NCI-H446 (cell line): ENCODE measurements at places on chromosomes 13 and 19.
A peak's percentile ranks its signal among the peaks of the same experiment; 100 is the strongest.

DNA sequence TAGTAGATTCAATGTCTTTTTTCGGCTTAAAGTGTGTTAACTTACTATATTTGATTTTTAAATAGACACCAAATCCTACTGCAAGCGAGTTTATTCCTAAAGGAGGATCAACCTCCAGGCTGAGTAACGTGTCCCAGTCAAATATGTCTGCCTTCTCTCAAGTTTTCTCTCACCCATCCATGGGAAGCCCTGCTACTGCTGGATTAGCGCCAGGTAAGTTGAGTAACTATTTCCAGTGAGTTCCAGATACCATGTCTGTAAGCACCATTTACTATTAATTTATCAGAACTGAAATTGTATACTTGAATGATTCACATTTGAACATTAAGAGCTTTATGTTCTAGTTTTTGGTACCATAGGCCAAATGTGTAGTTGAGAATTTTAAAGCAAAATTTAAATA is 81.8 kb downstream of the PAN3 start:
- DNase-seq = no peak

- DNase-seq = no peak
Observed at GRCh38 chr13:73482556-73482955, 423.8 kb downstream of the KLF5 start.

DNA sequence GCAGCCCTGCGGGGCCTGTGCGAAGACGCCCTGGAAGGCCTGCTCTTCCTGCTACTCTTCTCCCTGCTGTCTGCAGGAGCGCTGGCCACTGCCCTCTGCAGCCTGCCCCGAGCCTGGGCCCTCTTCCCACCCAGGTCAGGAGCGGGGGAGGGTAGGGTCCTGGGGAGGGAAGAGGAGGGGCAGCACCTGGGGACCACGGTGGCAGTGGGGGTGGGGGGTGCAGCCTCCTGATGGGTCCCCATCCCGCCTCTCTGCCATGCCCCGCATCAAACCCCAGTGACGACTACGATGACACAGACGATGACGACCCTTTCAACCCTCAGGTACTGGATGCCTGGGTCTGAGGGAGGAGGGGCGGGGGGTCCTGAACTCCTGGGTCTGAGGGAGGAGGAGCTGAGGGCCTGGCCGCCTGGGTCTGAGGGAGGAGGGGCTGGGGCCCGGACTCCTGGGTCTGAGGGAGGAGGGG is 13.4 kb upstream of the LENG8 start:
- no peak for DNase-seq

DNA sequence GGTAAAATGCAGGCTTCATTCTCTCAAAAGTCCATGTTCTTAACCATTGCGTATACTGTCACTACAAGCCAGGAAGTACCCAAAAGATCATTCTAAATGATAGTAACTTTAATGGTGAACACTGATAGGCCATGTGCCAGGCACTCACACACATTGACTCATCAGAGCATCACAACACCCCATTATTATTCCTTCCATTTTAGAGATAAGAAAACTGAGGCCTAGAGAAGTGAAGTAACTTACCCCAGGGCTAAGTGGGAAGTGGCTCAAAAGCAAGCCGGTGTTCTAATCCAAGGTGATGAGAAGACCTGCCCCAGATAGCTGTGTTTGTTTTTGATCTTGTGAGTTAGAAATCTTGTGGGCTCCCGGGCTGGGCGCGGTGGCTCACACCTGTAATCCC is 1.4 kb upstream of the PHLDB3 start:
- DNase-seq = no peak

DNA sequence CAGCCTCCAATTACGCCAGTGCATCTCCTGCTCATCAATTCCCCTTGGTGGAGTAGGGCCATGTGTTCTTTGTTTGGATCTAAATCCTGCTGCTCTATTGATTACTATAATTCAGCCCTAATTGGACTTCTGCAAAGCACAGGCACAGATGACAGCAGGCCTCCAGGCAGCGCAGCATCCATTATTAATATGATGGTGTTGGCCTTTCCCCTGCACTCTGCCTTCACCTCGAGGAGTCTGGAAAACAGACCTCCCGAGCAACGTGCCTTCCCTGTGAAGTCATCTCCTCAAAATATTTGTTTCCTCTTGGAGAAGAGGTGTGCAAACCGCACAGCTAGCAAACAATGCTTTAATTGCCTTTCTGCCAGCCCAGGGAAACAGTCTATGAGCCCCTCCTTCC is 92.5 kb downstream of the UQCRFS1 start:
- DNase-seq = no peak

GRCh38 chr13:105678072-105678471 is 857.4 kb downstream of the EFNB2 start:
- DNase-seq = no peak

- no peak for DNase-seq
Observed at GRCh38 chr13:99027260-99027659, 49.4 kb upstream of the DOCK9 start.

- DNase-seq = no peak
Observed at GRCh38 chr13:25462301-25463125, 90.7 kb downstream of the ATP8A2 start.

GRCh38 chr13:20342311-20342710 is 110.2 kb upstream of the GJB6 start:
- no peak for DNase-seq

GRCh38 chr19:13794398-13794756 is 866 bp upstream of the ZSWIM4 start:
- DNase-seq = peak; percentile 18

DNA sequence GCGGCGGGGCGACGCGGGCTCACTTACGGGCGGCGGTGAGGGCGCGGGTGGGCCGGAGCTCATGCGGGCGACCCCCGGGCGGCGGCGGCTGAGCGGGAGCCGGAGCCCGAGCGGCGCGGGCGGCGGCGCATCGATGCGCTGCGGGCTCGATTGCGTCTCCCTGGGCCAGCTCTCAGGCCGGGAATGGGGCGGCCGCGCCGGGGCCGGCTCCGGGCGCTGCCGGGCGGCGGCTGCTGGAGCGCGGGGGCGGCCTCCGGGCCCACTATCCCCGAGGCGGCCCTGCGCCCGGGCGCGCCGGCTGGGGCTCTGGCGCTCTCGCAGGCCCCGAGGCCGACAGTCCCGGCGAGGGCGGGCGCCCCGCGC is 1.4 kb upstream of the TSHZ3 start:
- DNase-seq = no peak

GRCh38 chr13:60411983-60412382 is 15.0 kb downstream of the TDRD3 start:
- DNase-seq = no peak

DNA sequence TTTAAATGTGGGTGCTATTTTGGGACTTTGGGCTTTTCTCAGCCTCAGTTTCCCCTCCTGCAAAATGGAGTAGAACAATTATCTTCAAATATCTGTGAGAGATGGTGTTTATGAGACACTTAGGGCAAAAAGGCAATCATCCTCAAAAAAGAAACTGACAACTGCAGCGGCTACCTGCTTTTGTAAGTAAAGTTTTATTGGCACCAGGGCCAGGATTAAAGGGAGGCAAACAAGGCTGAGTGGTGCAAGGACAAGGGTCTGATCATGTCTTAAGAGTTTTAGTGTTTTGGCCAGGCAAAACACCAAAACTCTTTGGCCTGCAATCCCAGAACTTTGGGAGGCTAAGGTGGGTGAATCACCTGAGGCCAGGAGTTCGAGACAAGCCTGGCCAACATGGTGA is 1.3 kb upstream of the MAST3 start:
- DNase-seq = no peak

GRCh38 chr19:55913643-55914268 is 18.4 kb downstream of the NLRP13 start:
- DNase-seq = no peak

DNA sequence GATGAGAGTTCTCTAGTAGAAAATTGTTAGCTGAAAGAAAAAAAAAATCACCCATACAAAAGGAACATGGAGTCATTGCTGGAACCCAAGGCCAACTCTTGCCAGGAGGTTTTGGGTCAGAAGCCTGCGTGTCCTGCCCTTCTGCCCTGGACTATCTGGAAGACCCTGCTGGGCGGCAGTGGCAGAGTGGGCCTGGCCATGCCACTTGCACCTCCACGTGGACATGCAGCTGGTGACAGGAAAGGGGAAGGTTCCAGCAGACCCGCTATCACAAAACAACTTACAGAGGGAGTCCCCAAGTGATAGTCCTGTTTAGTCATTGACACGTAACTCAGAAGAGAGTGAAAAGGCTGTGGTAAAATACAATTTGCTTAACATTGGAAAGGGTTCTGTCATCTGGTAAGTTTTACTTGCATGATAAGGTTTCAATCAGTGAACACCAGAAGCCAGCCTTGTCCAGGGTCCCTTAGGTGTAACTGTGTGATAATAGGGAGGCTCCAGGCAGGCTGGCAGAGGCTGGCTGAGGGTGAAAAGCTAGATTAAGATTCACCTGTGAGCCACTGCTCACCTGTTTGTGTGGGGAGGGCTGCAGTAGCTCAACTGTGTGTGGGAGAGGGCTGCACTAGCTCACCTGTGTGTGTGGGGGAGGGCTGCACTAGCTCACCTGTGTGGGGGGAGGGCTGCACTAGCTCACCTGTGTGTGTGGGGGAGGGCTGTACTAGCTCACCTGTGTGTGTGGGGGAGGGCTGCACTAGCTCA is 47.8 kb downstream of the COL4A2 start:
- no peak for DNase-seq

DNA sequence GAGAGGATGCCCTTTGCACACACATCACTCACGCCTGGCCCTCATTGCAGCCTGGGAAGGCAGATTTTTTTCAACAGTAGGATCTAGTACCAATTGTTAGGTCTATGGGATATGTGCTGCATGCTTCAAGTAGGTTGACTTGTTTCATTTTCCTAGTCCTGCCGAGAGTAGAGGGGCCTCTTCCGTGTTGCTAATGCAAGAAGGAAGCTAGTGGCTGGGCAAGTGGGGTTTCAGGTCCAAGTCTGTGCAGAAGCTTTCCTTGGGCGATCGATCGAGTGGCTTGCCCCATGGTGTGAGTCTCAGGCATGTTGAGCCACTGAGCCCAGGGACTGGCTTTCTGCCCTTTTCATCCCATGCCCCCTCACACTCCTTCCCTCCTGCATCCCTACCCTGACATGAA is 13.7 kb downstream of the ILF3 start:
- no peak for DNase-seq

- no peak for DNase-seq
Observed at GRCh38 chr19:17450264-17451075, 2.0 kb upstream of the TMEM221 start.

DNA sequence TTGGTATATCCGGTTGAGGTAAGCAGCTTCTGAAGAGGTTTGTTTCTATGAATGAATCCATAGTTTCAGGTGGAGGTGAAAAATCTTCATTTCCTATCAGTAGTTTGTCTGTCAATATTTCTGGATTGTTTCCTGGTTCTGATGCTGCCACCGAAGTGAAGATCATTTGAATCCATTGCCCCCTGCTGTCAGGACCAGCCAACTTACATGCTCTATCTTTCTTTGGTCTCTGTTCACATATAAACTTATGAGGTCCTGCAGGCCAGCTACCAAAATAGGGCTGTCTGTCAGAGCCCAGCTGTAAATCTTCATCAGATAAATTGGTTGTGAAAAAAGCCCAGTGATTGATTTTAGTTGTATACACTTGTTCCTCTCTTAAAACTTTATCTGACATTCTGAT is 15.2 kb upstream of the N4BP2L1 start:
- DNase-seq = no peak

GRCh38 chr13:25178070-25178469 is 6.0 kb upstream of the AMER2 start:
- DNase-seq = no peak

DNA sequence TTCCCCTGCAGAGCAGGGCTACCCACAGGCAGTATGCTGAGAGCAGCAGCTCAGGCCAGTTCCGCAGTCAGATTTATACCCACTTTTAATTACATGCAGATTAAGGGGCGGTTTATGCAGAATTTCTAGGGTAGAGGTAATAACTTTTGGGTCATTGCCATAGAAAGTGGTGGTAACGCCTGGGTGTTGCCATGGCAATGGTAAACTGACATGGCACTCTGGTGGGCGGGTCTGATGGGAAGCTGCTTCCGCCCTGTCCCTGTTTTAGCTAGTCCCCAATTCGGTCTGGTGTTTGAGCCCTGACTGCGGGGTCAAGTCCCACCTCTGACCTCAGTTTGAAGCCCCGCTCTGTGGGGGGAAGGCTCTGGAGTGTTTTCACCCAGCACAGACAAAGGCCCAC is 141.1 kb upstream of the VSTM2B start:
- DNase-seq = no peak

DNA sequence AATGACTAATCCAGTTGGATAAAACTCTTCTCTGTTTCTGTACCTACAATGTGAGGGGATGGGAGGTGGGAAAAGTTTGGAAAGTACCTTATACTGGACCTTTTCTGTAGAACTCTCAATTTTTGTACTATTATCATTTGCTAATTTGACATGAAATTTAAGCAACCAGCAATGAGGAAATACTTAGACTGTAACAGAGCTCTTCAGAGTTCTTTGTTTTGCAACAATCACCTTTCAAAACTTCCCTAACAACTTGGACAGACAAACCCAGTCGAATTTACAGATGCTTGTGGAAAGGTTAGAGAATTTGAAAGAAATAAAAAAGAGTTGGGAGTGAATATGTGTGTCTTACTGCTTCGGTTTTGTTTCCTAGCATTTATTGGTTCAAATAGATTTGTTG is 16.8 kb downstream of the KBTBD7 start:
- no peak for DNase-seq

DNA sequence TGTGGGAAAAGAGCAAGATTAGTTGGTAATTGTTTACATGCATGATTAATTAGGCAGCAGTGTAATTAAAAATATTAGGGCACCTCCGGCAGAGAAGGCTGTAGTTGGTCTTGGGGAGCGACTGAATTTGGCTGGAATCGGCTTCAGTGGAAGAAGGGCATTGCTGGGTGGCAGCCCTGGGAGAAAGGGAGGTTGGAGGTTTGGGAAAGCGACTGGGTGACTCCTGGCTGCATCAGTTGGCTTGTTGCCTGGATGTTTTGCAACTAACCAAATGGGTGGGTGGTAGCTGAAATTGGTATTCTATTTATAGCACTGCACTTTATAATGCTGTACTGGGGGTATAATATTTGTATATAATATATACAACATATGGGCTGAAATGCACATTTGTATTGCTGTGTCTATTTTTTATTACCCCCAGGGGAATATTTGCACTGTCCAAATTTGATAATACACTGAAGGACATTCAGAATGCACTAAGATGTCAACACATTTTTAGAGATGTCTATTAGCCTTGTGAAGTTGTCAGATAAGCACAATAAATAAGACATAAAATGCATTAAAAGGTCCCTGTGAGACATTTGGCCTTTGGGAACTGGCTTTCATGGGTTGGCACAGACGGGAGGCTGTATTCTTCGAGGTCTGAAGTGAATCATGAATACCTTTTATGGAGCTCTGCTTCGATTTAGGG is 1.7 kb downstream of the B3GLCT start:
- peak; percentile 77 for DNase-seq

DNA sequence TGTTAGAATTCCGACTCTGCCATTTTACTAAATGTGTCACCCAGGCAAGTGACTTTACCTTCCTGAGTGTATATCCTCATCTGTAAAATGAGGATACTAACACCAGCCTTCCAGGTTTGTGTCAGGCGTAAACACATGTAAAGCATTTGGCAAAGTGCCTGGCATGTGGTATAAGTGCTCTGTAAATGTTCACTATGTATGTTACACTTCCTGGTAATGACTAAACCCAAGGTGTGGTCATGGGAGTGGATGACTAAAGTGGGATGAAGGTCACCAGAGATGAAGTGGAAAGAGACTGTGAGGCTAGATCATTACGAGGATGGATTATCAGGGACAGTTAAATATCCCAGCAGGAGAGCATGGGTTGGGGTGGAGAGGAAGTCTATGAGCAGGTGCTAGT is 25.6 kb downstream of the DEDD2 start:
- DNase-seq = no peak

GRCh38 chr13:48449656-48450055 is 36.7 kb upstream of the LPAR6 start:
- no peak for DNase-seq
